Karpas-422 (cell line): ENCODE measurements at places on chromosomes 1 and 21. TPM values are rescaled to one million over a fixed set of nuclear protein-coding genes. Genes with fewer than 3 reads are reported as not detected.

The CLIC6 gene
- not detected in 2 replicates for total RNA-seq

The ZZZ3 gene
- 77.9 and 113 TPM in 2 replicates for total RNA-seq

The SH2D1B gene
- not detected in 2 replicates for total RNA-seq

The CD48 gene
- 26.9 and 56.3 TPM in 2 replicates for total RNA-seq

DNA sequence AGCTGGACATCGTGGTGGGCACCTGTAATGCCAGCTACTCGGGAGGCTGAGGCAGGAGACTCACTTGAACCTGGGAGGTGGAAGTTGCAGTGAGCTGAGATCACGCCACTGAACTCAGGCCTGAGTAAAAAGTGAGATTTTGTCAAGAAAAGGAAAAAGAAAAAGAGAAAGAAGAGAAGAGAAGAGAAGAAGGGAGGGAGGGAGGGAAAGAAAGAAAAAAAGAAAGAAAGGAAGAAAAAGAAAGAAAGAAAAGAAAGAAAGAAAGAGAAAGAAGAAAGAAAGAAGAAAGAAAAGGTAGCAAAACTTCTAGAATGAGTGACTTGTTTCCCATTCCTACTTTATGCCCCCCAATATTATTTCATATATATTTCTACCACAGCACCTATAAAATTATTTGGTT, 98.8 kb downstream of the UBE2U start:
- H3K4me3 ChIP-seq: no peak overlapping the region
- H3K36me3 ChIP-seq: no peaks in the 10 kb centered on the region
- no peak overlapping the region for H3K27ac ChIP-seq
- DNase-seq: no peak

- no peaks in the 10 kb centered on the region for H3K27me3 ChIP-seq
- peaks cover 20% of the 10 kb centered on the region for H3K4me1 ChIP-seq
- no peaks in the 10 kb centered on the region for H3K36me3 ChIP-seq
- no peak for DNase-seq
- H3K4me3 ChIP-seq: no peak overlapping the region
These were observed 220.7 kb upstream of the VAMP3 start for GRCh38 chr1:7550261-7550865.

DNA sequence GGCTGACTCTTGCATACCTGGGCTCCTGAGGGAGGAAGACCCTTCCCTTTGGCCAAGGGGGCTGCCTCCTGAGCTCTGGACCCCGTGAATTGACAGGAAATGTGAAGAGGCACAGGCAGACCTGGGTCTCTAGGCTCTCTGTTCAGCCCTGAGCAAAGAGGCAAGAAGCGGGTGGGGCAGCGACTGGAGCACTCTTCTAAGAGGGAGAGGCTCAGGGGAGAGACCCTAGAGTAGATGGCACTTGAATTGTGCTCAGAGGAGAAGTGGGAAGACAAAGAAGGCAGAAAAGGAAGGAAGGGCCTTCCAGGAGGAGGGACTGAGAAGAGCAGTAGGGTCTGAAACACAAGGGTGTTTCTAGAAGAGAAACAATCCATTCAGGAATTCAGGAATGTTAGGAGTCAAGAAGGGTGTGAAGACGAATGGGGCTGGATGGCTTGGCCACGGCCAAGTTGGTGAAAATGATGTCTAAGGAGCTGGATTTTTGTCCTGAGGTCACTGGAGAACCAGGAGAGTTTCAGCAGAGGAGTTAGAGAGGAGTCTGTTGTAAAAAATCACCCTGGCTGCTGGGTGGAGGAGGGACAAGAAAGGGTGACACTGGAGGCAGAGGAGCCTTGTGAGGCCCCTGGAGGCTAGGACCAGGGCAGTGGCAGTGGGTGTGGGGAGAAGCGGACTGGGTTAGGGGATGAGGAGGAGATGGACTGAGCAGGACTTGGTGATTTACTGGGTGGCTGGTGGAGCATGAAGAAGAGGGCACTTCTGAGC, 5.3 kb downstream of the TIE1 start:
- peaks cover 10% of the 10 kb centered on the region for H3K4me1 ChIP-seq
- no peaks in the 10 kb centered on the region for H3K27me3 ChIP-seq
- DNase-seq: no peak
- no peaks in the 10 kb centered on the region for H3K36me3 ChIP-seq
- no peak overlapping the region for H3K27ac ChIP-seq

GRCh38 chr1:95742591-95743089, 508.6 kb downstream of the RWDD3 start:
- H3K4me3 ChIP-seq: no peak overlapping the region
- no peaks in the 10 kb centered on the region for H3K36me3 ChIP-seq
- no peak for DNase-seq
- no peaks in the 10 kb centered on the region for H3K4me1 ChIP-seq
- H3K27me3 ChIP-seq: no peaks in the 10 kb centered on the region

GRCh38 chr1:78370779-78371482, 119.8 kb upstream of the PTGFR start:
- H3K4me1 ChIP-seq: peaks cover 4% of the 10 kb centered on the region; the same call in 1 of the 2 replicates
- no peaks in the 10 kb centered on the region for H3K27me3 ChIP-seq
- DNase-seq: no peak
- H3K27ac ChIP-seq: no peak overlapping the region
- no peak overlapping the region for H3K4me3 ChIP-seq
- H3K36me3 ChIP-seq: no peaks in the 10 kb centered on the region

- no peak overlapping the region for H3K27ac ChIP-seq
- H3K4me3 ChIP-seq: no peak overlapping the region
- no peaks in the 10 kb centered on the region for H3K36me3 ChIP-seq
- no peak for DNase-seq
- H3K27me3 ChIP-seq: no peaks in the 10 kb centered on the region
These were observed 256.0 kb upstream of the TMEM51 start for GRCh38 chr1:14897547-14897946.

DNA sequence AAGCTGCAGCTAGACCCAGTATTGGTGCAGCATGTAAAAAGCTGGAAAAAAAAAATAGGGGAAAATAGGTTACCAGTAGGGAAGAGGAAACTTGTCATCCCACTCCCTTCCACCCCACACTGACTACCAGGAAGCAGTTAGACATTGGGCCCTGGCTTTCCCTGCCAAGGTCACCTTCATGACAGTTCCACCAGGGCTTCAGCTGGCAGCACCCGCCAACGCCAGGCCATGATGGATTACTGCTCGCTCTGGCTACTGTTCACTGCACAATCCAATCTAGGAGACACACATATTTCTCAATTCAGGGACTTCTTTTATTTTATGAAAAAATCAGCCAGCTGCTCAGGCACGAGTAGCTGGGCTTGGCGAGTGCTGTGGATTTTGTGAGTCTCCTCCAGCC, 127.7 kb downstream of the DMRTA2 start:
- DNase-seq: no peak
- H3K36me3 ChIP-seq: no peaks in the 10 kb centered on the region
- H3K27ac ChIP-seq: no peak overlapping the region

GRCh38 chr1:205248793-205249601, 21.3 kb downstream of the TMCC2 start:
- H3K4me3 ChIP-seq: no peak overlapping the region
- no peaks in the 10 kb centered on the region for H3K36me3 ChIP-seq
- H3K27ac ChIP-seq: no peak overlapping the region

- H3K27me3 ChIP-seq: no peaks in the 10 kb centered on the region
- DNase-seq: no peak
- H3K4me3 ChIP-seq: no peak overlapping the region
- no peaks in the 10 kb centered on the region for H3K36me3 ChIP-seq
- no peaks in the 10 kb centered on the region; the same call in 1 of the 2 replicates for H3K4me1 ChIP-seq
These were observed 128.0 kb upstream of the DPYD start for GRCh38 chr1:98048751-98049325.

DNA sequence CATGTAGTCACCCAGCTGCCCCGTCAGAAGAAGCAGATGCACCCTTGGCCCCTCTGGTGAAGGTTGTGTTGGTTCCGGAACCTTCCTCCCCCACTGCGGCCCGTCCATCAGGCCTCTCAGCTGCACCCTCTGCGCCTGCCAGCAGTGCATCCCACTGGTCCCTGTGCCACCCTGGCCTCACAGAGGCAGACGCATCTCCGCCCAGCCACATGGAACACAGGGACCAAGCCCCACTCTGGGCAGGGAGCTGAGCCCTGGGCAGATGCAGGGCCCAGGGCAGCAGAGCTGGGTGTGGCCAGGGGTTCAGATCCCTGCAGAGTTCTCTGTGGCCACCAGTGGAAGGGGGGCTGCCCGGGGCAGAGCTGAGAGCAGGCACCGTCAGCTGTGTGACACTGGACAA, 50.6 kb downstream of the SLC19A1 start:
- peaks cover 9% of the 10 kb centered on the region for H3K4me1 ChIP-seq
- no peaks in the 10 kb centered on the region for H3K27me3 ChIP-seq
- DNase-seq: no peak
- no peak overlapping the region for H3K4me3 ChIP-seq
- no peaks in the 10 kb centered on the region for H3K36me3 ChIP-seq

- H3K36me3 ChIP-seq: no peaks in the 10 kb centered on the region
- H3K4me1 ChIP-seq: peaks cover 42% of the 10 kb centered on the region
- no peaks in the 10 kb centered on the region for H3K27me3 ChIP-seq
- H3K27ac ChIP-seq: no peak overlapping the region
- DNase-seq: no peak
These were observed 1.2 kb upstream of the PAQR7 start for GRCh38 chr1:25876693-25877077.

- no peaks in the 10 kb centered on the region for H3K27me3 ChIP-seq
- H3K4me1 ChIP-seq: peaks cover 6% of the 10 kb centered on the region; the same call in 1 of the 2 replicates
- no peak overlapping the region for H3K4me3 ChIP-seq
- H3K36me3 ChIP-seq: no peaks in the 10 kb centered on the region
- no peak for DNase-seq
These were observed 24.1 kb upstream of the ABCG1 start for GRCh38 chr21:42194863-42195262.
